ENCODE measurements at places on chromosomes 2 and 18. TPM values are rescaled to one million over a fixed set of nuclear protein-coding genes. Genes with fewer than 3 reads are reported as not detected.

MAP3K20 gene
- 77.3 TPM for total RNA-seq

TTN gene
- total RNA-seq, result 1,236 TPM

STEAP3 gene
- 8.0 TPM for total RNA-seq

UBE2F gene
- total RNA-seq, result 31.8 TPM

DNAJC27 gene
- 5.4 TPM for total RNA-seq

SMAD7 gene
- total RNA-seq, result 9.7 TPM

NMUR1 gene
- total RNA-seq, result 0.18 TPM

PDE11A gene
- 0.62 TPM for total RNA-seq

IWS1 gene
- 43.0 TPM for total RNA-seq

SLC19A3 gene
- total RNA-seq, result 1.2 TPM

DNAH7 gene
- 0.31 TPM for total RNA-seq

SCN7A gene
- 57.8 TPM for total RNA-seq

ALPI gene
- total RNA-seq, result not detected

PROC gene
- total RNA-seq, result 0.04 TPM

HOXD9 gene
- 0.75 TPM for total RNA-seq

NAT8 gene
- not detected for total RNA-seq

SPC25 gene
- 5.3 TPM for total RNA-seq

SEMA4F gene
- 2.8 TPM for total RNA-seq

FBXO41 gene
- total RNA-seq, result 0.09 TPM

SLC14A1 gene
- 1.3 TPM for total RNA-seq

RAD51AP2 gene
- total RNA-seq, result under 0.01 TPM

CCL20 gene
- total RNA-seq, result 0.27 TPM

MAIP1 gene
- 13.4 TPM for total RNA-seq

TMEM178A gene
- 5.7 TPM for total RNA-seq

ARHGAP28 gene
- 26.1 TPM for total RNA-seq

TMEM198 gene
- 1.2 TPM for total RNA-seq

FTCDNL1 gene
- 2.6 TPM for total RNA-seq

INPP5D gene
- 4.3 TPM for total RNA-seq

PAIP2B gene
- total RNA-seq, result 5.9 TPM

IL1A gene
- not detected for total RNA-seq

RNU2-63P gene
- total RNA-seq, result 15.0 TPM

Measured in muscle of leg (tissue), 16 donors.